ENCODE measurements at places on chromosomes 2 and 18. TPM values are rescaled to one million over a fixed set of nuclear protein-coding genes. Genes with fewer than 3 reads are reported as not detected.

GRCh38 chr2:8546612-8547283 lies 135.1 kb upstream of the ID2 start:
- no peak for DNase-seq

- no peak for DNase-seq
These were observed 289.3 kb downstream of the CELF4 start for GRCh38 chr18:37276111-37276890.

GRCh38 chr2:65070856-65071255 lies 14.6 kb downstream of the CEP68 start:
- DNase-seq, result no peak

GRCh38 chr2:145036421-145037011 lies 516.6 kb upstream of the ZEB2 start:
- no peak for DNase-seq

DNA sequence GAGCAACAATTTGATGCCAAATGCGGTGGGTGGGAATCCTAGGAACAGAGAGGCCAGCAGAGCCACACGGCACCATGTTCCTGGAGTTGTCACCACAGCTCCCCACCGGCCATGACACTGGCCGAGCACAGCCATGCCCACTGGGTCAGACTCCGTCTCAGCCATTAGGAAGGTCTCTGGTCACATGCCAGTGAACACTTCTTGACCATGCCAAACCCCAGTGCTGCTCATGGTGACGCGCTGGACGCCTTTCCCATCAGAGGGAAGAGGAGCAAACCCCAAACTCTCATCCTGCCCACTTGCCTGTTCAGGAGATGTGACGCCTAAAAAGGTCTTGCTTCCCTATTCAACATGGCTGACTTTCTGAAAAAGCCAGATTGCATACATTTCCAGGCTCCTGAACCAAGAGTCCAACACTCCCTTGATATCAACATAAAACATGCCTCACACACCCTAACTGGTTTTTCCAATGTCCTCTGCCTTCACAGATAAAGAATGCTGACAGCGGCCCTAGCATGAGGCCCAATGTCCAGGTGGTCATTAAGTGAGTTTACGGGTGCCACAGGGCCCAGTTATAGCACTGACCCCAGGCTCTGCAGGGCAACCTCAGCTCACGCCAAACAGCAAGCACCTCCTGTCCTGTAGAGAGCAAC lies 31.9 kb downstream of the TFCP2L1 start:
- no peak for DNase-seq

Gene LONRF2
- 37.9 TPM for total RNA-seq

Data from esophagus muscularis mucosa (tissue), 4 donors.